ENCODE measurements at places on chromosomes 5 and 9. TPM values are rescaled to one million over a fixed set of nuclear protein-coding genes. Genes with fewer than 3 reads are reported as not detected.

Gene PCDHGA10
- 5.3 TPM for total RNA-seq

Gene IFNA2
- not detected for total RNA-seq

Gene ALDOB
- total RNA-seq, result 86.6 TPM

Gene KLHL3
- 5.7 TPM for total RNA-seq

Gene EPB41L4B
- 122 TPM for total RNA-seq

Gene GRXCR2
- total RNA-seq, result not detected

Gene SEMA5A
- 3.4 TPM for total RNA-seq

Gene FGF18
- total RNA-seq, result not detected

Gene ROR2
- total RNA-seq, result 4.0 TPM

Gene OBP2A
- not detected for total RNA-seq

Gene LECT2
- not detected for total RNA-seq

Gene DEPDC1B
- total RNA-seq, result 2.3 TPM

Gene KCTD16
- 4.3 TPM for total RNA-seq

Gene SAXO1
- total RNA-seq, result not detected

Gene SMIM33
- not detected for total RNA-seq

Gene FAM153A
- total RNA-seq, result 1.8 TPM

Gene FRRS1L
- total RNA-seq, result 0.33 TPM

Gene SLC6A3
- not detected for total RNA-seq

Gene NUTM2G
- not detected for total RNA-seq

Gene UNC5A
- 0.52 TPM for total RNA-seq

Gene CANX
- 401 TPM for total RNA-seq

Gene TYRP1
- not detected for total RNA-seq

Gene ORM2
- not detected for total RNA-seq

Gene ROPN1L
- total RNA-seq, result 4.3 TPM

Gene NTRK2
- 37.9 TPM for total RNA-seq

Gene PLCXD3
- total RNA-seq, result 1.6 TPM

Gene GGTA1
- 2.6 TPM for total RNA-seq

Gene CSNK1G3
- 22.6 TPM for total RNA-seq

Gene GRAMD2B
- 35.8 TPM for total RNA-seq

Gene ASTN2
- 8.2 TPM for total RNA-seq

Gene CIZ1
- 61.6 TPM for total RNA-seq

Gene DDX4
- total RNA-seq, result not detected

Gene UCK1
- 16.5 TPM for total RNA-seq

Gene KCNIP1
- total RNA-seq, result 0.99 TPM

Gene CNTFR
- 16.8 TPM for total RNA-seq

Gene LRRC70
- 0.99 TPM for total RNA-seq

Gene FBP2
- total RNA-seq, result 3.1 TPM

Gene EDIL3
- total RNA-seq, result 4.7 TPM

Gene MYMK
- not detected for total RNA-seq

Gene BNIP1
- total RNA-seq, result 3.1 TPM

Gene ABO
- total RNA-seq, result 3.9 TPM

Gene SLC22A4
- not detected for total RNA-seq

Gene PAPPA
- total RNA-seq, result 2.0 TPM

Gene CENPK
- 1.3 TPM for total RNA-seq

Gene STKLD1
- not detected for total RNA-seq

Gene DOCK2
- total RNA-seq, result 7.6 TPM

Gene IGFBPL1
- total RNA-seq, result 3.3 TPM

Gene ANKRD18A
- 6.5 TPM for total RNA-seq

Gene MEGF10
- total RNA-seq, result not detected

Gene HARS1
- 46.2 TPM for total RNA-seq

Gene GLRA1
- total RNA-seq, result not detected

Gene WNT8A
- total RNA-seq, result not detected

Gene SH3RF2
- total RNA-seq, result 14.8 TPM

Gene MRNIP
- 23.4 TPM for total RNA-seq

Gene CARTPT
- not detected for total RNA-seq

Gene CTXN3
- not detected for total RNA-seq
